ENCODE measurements at places on chromosomes 3 and 15.

- DNase-seq, result no peak
Measured at GRCh38 chr3:6709178-6709577, 151.7 kb upstream of the GRM7 start.

DNA sequence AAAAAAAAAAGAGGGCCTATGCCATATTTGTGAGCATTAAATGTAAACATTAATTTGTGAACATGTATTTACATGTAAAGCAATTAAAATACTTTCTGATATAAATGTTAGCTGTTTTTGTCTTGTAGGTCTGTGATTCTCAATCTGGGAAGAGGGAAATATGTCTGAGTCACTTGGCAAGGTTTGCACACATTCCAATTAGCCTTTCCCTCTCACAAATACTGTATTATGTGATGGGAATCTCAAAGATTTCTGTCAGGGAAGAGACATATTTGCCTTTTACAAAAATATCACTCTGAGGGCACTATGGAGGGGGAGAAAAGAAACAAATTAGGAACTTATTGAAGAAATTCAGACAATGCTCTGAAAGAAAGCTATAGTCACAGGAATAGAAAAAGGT lies 483.6 kb downstream of the GBE1 start:
- no peak for DNase-seq

GRCh38 chr3:3110299-3110630 lies at the start of gene IL5RA:
TSS of gene IL5RA (minus strand) at chr3:3110374. CDS start at chr3:3104984, 5,390 bp downstream.
- no peak for DNase-seq

GRCh38 chr15:65980824-65981456 lies 111.6 kb downstream of the RAB11A start:
- peak; percentile 32 for DNase-seq

- DNase-seq, result no peak
Measured at GRCh38 chr3:157810924-157811718, 295.1 kb downstream of the SHOX2 start.

Measured in kidney epithelial cell (primary cell).